ENCODE measurements at places on chromosomes 5 and 9.

- H3K27me3 ChIP-seq: no peaks in the 10 kb centered on the region
- H3K4me3 ChIP-seq: no peak overlapping the region
- DNase-seq: no peak
These were observed 59.0 kb downstream of the PTTG1 start for GRCh38 chr5:160480652-160481051.

GRCh38 chr5:35483780-35484179 is 133.9 kb upstream of the SPEF2 start:
- DNase-seq: no peak
- peaks cover 22% of the 10 kb centered on the region for H3K4me1 ChIP-seq
- H3K27me3 ChIP-seq: no peaks in the 10 kb centered on the region
- H3K36me3 ChIP-seq: no peaks in the 10 kb centered on the region

DNA sequence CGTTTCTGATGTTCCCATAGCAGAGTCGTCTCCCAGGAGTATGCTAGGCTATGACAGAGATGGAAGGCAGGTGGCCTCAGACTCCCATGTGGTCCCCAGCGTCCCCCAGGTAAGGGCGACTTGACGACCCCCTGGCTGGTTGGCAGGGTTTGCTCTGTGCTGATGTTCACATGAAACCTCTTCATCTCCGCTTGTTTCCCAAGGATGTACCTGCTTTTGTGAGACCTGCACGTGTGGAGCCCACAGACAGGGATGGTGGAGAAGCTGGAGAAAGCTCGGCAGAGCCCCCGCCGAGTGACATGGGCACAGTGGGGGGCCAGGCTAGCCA is 108.3 kb downstream of the WNK2 start:
- H3K36me3 ChIP-seq: peaks cover 23% of the 10 kb centered on the region
- no peak for DNase-seq
- no peak overlapping the region for H3K4me3 ChIP-seq
- H3K27me3 ChIP-seq: no peaks in the 10 kb centered on the region
- H3K27ac ChIP-seq: no peak overlapping the region

GRCh38 chr9:120980951-120981350 is 54.4 kb upstream of the TRAF1 start:
- H3K27ac ChIP-seq: no peak overlapping the region
- H3K4me1 ChIP-seq: no peaks in the 10 kb centered on the region
- H3K27me3 ChIP-seq: no peaks in the 10 kb centered on the region
- H3K4me3 ChIP-seq: no peak overlapping the region
- DNase-seq: no peak
- H3K36me3 ChIP-seq: peaks cover 19% of the 10 kb centered on the region

DNA sequence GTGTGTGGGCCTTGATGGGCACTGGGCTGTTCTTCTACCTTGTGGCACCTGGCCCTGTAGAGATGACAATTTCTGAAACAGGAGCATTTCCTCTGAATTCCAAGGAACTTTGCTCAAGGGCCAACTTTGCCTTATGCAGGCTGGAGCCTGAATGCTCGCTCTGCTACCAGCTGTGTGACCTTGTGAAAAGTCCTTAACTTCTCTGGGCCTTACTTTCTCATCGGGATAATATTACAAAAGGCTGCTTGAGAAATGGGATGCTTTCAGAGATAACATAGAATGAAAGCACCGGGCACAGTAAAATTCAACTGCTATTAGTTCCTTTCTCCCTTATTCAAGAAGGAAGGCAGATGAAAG is 58.8 kb downstream of the GADD45G start:
- no peak overlapping the region for H3K4me3 ChIP-seq
- no peak overlapping the region for H3K27ac ChIP-seq
- H3K36me3 ChIP-seq: no peaks in the 10 kb centered on the region
- DNase-seq: no peak

All from sigmoid colon (tissue), 7 donors.